Osteocyte (in vitro differentiated cells): ENCODE measurements at places on chromosomes 5 and 9. TPM values are rescaled to one million over a fixed set of nuclear protein-coding genes. Genes with fewer than 3 reads are reported as not detected.

MRPL50 gene
- total RNA-seq = 6.6 and 7.4 TPM in 2 replicates

SELENOP gene
- total RNA-seq = 55.8 and 70.3 TPM in 2 replicates

SLC6A18 gene
- total RNA-seq = not detected in 2 replicates

PIP5KL1 gene
- 2.6 and 2.9 TPM in 2 replicates for total RNA-seq

SREK1IP1 gene
- total RNA-seq = 17.9 and 20.2 TPM in 2 replicates

TLE1 gene
- 60.6 and 61.3 TPM in 2 replicates for total RNA-seq

HTR1A gene
- not detected in 2 replicates for total RNA-seq

CNTLN gene
- total RNA-seq = 13.6 and 14.6 TPM in 2 replicates

XRCC4 gene
- total RNA-seq = 4.2 and 5.1 TPM in 2 replicates

NTNG2 gene
- 6.2 and 6.7 TPM in 2 replicates for total RNA-seq

ADAMTSL2 gene
- total RNA-seq = 0.10 and 0.11 TPM in 2 replicates

JMY gene
- total RNA-seq = 19.1 and 19.5 TPM in 2 replicates

KLF4 gene
- 113 and 131 TPM in 2 replicates for total RNA-seq

KIAA0825 gene
- 5.0 and 5.6 TPM in 2 replicates for total RNA-seq

FIBCD1 gene
- 17.5 and 18.2 TPM in 2 replicates for total RNA-seq

PLPP7 gene
- total RNA-seq = 0.68 and 0.73 TPM in 2 replicates

ZNF608 gene
- total RNA-seq = 64.4 and 65.6 TPM in 2 replicates

CNTNAP3 gene
- 27.2 and 30.4 TPM in 2 replicates for total RNA-seq

SPOCK1 gene
- 900 and 954 TPM in 2 replicates for total RNA-seq

POLK gene
- total RNA-seq = 28.9 and 32.7 TPM in 2 replicates

RNF145 gene
- total RNA-seq = 93.4 and 99.8 TPM in 2 replicates

AGTPBP1 gene
- total RNA-seq = 18.0 and 20.9 TPM in 2 replicates

KLHL3 gene
- total RNA-seq = 2.2 and 3.1 TPM in 2 replicates

FOXD4L4 gene
- not detected in 2 replicates for total RNA-seq

CARTPT gene
- not detected in 2 replicates for total RNA-seq

FAM151B gene
- total RNA-seq = 4.9 and 5.9 TPM in 2 replicates

GRHPR gene
- total RNA-seq = 111 TPM in 2 replicates
